Activated CD4-positive, alpha-beta T cell treated with anti-CD3 and anti-CD28 coated beads for 24 hours (primary cell): ENCODE measurements at places on chromosomes 2 and 18.

DNA sequence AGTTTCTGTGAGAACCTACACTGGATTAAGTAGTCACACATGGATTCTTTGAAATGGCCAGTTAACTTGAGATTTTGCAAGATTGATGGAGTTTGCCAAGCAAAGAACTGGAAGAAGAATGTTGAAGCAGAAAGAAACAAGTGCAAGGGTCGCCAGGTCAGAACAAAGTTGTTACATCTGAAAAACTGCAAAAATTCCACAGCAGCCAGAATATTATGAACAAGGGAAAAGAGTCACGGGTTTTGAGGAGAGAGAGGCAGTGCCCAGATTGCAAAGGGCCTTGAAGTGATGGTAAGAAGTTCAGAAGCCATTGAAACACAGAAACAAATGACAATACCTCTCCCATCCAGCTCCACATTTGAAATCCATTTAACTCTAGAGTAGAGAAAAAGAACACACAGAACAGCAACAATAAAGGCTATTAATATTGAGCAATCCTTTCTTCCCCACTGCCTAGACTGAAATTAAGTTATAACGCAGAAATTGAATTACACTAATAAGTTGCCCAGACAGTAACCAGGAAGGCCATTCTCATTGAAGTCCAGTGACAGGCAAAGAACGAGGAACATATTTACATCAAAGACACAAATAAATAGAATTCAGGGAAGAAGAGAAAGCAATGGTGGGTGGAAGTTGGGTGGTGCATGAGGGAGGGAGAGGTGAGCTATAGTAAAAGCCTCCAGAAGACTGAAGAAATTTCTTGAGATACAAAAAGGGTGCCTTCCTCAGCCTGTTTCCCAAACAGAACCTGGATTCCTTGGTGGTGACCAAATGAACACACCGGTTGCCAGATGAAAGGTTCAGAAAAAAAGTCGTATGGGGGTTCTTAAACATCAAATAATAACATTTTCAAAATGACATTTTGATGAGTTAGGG lies 80.6 kb downstream of the ARHGAP15 start:
- DNase-seq, result no peak

- DNase-seq, result no peak
These were observed 1420.1 kb upstream of the NXPH2 start for GRCh38 chr2:140200307-140200706.

GRCh38 chr18:40751186-40751585 lies 1203.8 kb upstream of the PIK3C3 start:
- DNase-seq, result no peak

DNA sequence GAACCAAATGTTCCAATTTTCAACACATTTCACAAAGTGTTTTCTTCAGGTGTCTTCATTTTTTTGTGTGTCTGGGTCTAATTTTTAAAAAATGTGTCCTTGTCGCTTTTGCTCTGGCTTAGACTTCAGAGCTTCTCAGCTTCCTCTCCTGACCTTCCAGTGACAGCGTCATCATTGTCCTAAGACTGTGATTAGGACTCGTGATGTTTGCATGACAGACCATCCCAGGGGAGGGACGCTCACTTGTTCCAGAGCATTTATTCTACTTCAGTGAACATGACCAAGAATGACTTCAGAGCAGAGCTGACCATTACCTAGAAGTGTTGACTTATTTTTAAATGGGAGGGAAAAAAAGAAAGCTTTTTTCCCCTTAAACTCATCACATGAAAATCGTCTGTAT lies 591.9 kb downstream of the IRS1 start:
- DNase-seq, result no peak
